SJSA1 (cell line): ENCODE measurements at places on chromosomes 5 and 9. TPM values are rescaled to one million over a fixed set of nuclear protein-coding genes. Genes with fewer than 3 reads are reported as not detected.

The C5orf58 gene
- not detected in 2 replicates for total RNA-seq

The MRPL36 gene
- 72.8 and 96.3 TPM in 2 replicates for total RNA-seq

DNA sequence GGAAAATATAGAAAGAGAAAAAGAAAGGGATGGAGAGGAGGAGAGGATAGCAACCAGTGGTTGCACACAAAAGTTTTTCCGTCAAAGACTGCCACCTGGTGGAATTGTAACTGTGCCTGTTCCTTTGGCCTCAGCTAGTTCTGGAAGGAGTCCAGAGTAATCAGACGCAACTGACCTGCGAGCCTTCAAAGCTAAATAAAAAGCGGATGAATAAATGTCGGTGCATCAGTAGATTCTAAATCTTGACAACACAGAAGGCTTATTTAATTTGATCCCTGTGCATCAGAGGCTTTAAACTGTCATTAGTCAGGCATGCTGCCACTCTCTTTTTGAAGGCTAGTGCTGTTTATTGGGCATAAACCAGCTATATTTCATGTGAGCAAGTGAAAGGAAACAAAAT is 132.9 kb upstream of the ACO1 start:
- DNase-seq: peak; percentile 36

DNA sequence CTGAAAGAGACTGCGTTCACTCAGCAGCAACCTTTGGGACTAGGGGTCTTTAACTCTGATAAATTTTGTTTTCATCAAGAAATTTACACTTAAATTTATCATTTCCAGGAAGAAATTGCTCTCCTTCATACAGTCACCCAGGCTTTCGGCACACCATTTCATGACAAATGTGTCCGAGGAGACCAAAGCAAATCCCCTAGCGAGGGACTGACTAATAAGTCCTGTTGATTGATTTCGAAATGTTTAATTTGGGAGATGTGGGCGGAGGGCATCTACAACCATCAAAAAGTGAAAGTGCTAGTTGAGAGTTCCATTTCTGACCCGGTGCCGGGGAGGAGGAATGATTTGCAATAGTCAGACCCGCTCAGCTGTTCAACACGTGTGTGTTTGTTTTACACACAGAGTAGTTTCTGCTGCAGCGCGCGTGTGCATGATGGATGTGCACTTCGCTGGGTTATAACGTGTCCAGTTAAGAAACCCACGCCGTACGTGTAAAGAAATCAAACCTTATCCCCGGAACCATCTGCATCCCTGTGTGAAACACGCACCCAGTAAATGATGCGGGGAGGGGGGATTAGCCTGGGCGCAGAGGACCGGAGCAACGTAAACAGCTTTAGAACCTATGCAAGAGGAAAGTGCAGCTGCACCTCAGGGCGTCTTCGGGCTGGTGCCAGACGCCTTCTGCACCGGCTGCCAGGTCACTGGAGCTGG is 845 bp upstream of the NR4A3 start:
- no peak for DNase-seq

The FUT7 gene
- total RNA-seq: not detected in 2 replicates

The PCDHGA8 gene
- total RNA-seq: 0.32 and 1.1 TPM in 2 replicates

- DNase-seq: no peak
Measured at GRCh38 chr5:14768508-14769365, 102.8 kb downstream of the ANKH start.

The GLDC gene
- total RNA-seq: 0.18 TPM in 1 of 2 replicates, not detected in the other

DNA sequence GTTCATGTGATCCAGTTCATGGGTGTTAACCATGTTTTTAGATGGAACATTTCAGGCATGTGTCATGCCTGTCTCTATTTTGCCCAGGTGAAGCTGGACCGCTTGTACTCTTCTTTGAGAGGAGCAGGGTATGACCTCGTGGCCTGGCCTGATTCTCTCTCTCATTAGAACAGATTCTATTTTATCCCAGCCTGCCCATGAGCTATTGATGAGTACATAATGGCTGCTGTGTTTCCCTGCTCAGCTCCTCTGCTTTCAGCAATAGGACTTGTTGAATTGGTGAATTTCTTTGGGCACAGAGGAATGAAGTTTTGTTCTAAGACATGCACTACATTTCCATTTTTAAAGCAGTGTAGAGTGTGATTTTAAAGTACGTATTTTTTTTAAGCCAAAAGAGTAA is 86.2 kb downstream of the HACD4 start:
- DNase-seq: no peak

The GCNT1 gene
- total RNA-seq: 14.6 and 17.8 TPM in 2 replicates

The KIAA0825 gene
- total RNA-seq: 1.8 and 1.9 TPM in 2 replicates

The MELK gene
- 24.7 and 43.9 TPM in 2 replicates for total RNA-seq

The RAB24 gene
- total RNA-seq: 37.6 and 56.2 TPM in 2 replicates

DNA sequence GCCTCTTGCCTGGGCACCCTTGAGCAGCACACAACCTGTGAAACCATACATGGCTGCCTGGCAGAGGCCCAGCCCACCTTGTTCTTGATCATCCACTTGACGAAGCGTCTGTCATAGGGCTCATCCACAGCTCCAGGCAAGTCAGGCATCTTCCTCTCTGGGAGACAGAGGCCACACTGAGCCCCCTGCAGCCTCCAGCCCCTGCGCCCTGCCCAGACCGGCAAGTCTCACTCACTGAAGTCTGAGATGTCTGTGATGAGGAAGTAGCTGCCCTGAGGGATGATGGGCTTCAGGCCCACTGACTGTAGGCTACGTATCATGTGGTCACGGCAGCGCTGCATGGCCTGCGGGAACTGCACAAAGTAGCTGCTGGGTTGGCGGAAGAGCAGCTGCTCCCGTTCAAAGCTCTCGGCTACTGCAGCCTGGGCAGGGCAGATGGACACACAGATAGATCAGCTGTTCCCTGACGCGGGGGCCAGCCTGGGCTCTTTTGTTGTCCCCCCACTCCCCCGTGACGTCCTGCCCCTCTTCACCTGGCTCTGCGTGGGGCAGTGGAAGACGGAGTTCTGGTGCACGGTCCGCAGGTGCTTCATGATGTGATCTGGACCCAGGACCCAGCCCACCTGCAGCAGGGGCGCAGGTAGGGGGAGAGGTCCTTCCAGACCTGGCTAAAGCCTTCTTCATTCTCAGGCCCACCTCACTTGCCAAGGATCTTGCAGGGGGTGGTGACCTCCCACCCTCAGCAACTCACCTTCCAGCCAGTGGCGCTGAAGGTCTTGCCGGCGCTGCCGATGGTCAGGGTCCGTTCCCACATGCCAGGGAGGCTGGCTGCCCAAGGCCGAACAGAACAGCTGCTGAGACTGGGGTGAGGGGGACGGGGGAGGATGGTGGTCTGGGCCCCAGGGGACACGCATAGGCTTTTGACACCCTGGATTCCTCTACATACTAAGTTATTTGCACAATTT is 5.9 kb upstream of the SPOUT1 start:
- no peak for DNase-seq

DNA sequence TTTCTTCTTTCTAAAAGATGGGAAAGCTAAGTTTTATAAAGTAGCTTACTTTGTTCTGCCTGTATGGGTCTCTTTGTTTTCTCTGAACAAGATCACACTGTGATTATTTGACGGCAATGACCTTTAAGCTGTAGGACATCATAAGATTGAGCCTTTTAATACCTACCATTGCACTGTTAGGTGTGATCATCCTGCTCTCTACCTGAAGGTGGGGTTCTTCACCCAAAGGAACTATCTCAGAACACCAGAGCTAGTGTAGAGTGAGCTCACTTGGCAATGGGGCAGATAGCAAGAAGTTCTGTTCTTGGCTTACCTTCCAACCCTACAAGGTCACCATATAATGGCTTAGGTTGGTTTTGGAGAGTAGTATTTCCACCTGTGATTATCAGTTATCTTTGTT is 200.2 kb downstream of the SPATA31D1 start:
- DNase-seq: no peak

DNA sequence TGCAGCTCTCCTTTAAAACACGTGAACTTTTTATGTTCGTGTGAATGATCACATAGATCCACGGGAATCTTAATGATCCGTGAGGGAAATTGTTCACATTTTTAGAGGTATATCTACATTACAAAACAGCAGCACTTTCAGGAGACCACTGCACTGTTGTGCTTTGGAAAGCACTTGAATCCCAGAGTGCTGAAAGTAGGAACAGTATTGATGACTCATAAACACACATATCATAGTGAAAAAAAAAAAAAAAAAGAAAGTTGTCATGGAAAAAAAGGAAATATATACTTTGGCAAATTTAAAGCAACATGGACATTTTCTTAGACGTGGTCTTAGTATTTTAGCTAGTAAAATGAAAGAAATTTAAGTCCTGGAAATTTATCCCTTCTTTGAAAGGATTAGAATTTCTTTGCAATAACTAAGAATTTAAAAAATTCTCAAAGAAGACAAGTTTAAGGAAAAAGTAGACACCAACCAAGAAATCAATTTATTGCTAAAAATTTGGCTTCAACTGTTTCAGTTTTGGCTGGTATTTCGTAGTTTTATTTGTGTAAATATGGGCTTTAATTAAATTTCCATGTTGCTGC is 55.4 kb downstream of the ADGRV1 start:
- no peak for DNase-seq

DNA sequence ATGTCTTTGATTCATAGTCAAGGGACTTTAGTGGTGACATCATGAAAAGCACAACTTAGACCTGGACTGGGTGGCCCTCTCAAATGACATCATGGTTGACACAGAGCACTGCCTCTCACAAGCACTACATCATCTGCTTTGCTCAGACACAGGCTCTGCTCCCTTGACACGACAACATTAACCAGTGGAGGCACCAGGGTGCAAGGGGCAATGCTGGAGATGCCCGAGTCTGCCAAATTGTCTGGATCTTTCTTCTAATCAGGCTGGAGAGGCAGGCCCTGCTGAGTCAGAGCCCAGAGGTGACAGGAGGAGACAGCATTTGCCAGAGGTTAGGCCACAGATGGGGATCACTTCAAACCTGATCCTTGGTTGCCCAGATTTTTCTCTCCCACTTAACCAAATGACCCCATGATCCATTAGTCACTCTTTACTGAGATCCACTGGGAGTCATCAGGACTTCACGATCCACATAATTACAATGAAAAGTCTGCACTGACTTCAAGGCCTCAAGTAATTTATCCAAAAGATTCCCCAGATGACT is 174.4 kb downstream of the SLIT3 start:
- DNase-seq: no peak

DNA sequence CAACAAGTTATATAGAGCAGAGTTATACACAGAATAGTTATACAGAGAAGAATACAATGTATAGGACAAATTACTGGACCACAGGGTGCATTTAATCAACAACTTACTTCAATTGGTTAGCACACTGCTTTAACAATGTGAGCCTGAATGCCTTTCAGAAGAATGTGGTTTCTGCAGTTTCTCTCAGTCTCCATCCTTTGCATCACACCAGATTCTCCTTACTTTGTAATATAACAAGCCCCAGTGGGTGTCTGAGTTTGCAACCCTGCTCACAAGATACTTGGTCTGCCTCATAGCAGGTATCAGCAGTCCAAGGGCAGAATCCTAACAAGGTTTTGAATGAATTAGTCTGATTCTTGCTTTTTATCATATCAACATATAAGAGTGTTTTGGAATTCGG is 114.6 kb downstream of the GABRB2 start:
- no peak for DNase-seq

GRCh38 chr9:100473276-100474081 is 530 bp downstream of the TMEFF1 start:
- DNase-seq: peak; percentile 48

DNA sequence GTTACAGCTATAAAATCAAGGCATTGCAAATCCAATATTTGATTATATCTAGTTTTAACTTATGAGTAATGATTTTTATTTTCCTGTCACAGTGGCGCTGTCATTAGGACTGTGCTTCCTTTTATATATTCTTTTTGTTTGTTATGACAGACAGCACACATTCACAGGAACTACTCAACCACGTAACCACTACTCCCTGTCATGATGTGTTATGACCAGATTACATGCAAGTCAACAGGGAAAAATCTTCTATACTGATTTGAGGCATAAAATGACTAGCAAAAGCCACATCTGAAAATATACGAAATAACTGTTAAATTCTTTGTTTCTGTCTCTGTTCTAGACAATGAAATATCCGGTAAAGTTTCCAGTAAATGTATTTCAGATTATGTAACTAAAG is 25.4 kb downstream of the SREK1 start:
- no peak for DNase-seq

DNA sequence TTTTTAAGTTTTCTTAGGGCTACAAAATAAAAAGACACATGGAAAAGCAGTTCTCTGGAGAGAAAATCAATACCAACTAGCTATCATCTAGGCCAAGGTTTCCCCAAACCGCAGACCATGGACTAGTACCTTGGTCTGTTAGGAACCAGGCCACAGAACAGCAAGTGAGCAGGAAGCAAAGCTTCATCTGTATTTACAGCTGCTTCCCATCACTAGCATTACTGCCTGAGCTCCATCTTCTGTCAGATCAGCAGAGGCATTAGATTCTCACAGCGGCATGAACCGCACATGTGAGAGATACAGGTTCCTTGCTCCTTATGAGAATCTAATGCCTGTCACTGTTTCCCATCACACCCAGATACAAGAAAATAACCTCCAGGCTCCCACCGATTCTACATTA is 1907.6 kb upstream of the ACO1 start:
- no peak for DNase-seq

DNA sequence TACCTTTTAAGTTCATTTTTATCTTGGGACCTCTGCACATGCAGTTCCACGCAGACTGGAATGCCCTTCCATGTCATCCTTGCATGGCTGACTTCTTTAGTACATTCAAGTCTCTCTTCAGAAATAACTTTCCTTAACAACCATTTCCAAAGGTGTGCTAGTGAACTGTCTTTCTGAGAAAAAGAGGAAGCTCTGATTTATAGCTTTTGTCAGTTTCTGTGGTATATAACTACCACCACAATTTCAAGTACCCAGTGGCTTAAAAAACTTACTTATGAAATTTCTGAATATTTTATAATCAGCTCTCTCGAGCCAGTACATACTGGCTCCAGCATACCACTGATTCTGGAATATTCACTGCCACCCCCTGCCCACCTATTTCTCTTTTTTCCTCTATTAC is 1613.8 kb downstream of the MAT2B start:
- DNase-seq: no peak

The PSMD5 gene
- 17.1 and 30.3 TPM in 2 replicates for total RNA-seq

The SLCO6A1 gene
- not detected in 2 replicates for total RNA-seq

The PCDHB3 gene
- total RNA-seq: 0.37 and 1.2 TPM in 2 replicates

DNA sequence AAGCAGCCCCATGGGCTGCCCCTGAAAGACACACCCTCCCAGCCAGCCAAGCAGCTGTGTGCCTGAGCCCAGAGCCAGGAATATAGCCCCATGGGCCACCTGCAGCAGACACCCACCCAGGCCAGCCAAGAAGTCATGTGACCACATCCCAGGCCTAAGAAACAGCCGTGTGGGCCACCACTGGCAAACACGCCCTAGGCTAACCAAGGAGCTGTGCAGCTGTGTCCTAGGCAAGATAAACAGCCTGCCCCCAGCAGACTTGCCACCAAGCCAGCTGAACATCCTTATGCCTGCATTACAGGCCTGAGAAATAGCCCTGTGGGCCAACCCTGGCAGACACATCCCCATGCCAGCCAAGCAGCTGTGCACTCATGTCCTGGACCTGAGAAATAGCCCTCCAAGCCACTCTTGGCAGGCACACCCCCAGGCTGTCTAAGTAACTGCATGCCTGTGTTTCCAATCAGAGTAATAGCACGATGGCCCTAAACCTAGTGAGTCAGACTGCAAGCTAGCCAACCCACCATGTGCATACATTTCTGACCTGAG is 143.0 kb downstream of the ADAMTS6 start:
- no peak for DNase-seq

GRCh38 chr5:2156358-2157059 is 273.8 kb upstream of the IRX4 start:
- DNase-seq: no peak
